ENCODE measurements at places on chromosomes 2 and 18.

DNA sequence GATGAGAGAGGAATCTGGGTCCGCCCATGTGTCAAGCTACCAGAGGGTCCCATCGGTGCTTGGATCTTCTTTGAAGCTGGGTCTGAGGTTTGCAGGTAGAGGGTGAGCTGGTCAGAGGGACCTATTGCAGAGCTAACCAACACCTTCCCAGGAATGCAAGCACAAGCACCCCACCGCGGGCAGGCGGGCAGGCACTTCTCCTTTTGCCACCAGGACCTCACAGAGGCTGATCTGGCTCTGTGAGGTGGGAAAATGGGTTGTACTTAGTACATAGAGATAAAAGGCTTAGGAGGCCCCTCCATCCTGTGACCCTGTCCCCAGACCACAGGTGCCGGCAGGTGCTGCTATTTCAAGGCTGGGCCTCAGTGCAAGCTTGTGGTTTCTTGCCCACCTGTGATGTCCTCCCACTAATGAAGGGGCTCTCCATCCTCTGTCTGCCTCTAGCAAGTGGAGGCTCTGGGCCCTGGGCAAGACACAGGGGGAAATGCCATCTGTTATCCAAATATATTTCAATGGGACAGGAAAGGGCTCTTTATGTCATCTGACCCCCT is 31.4 kb upstream of the IL37 start:
- no peak for DNase-seq

DNA sequence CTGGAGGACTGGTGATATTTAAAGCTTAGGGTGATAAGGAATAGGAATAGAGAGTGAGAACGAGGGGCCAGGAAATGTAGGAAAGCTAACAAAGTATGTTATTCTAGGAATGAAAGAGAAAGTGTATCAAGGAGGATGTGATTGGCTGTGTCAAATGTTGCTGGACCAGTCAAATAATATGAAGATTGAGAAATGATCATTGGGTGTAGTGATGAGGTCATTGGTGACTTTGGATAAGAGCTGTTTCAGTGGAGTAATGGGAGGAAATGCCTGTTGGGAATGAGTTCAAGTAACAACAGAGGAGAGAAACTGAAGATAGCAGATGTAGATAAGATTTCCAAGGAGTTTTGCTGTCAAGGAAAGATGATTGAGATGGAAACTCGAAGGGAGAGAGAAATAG is 74.4 kb downstream of the UBE2E3 start:
- DNase-seq, result no peak

GRCh38 chr2:104859291-104859765 is 5.4 kb downstream of the POU3F3 start:
- no peak for DNase-seq

- DNase-seq, result no peak
These were observed 102.0 kb downstream of the DCDC2C start for GRCh38 chr2:3805201-3805939.

Data from stimulated activated CD4-positive, alpha-beta T cell treated with anti-CD3 and anti-CD28 coated beads, Interleukin-1b, Interleukin-23, amount 100 ng/mL, for 4 hours (primary cell).